ENCODE measurements at places on chromosomes 7 and 10.
A peak's percentile ranks its signal among the peaks of the same experiment; 100 is the strongest.

GRCh38 chr7:91137788-91138368 is 126.4 kb upstream of the FZD1 start:
- no peak for DNase-seq

- DNase-seq, result peak; percentile 58
Measured at GRCh38 chr7:137439829-137440825, 96.6 kb upstream of the PTN start.

DNA sequence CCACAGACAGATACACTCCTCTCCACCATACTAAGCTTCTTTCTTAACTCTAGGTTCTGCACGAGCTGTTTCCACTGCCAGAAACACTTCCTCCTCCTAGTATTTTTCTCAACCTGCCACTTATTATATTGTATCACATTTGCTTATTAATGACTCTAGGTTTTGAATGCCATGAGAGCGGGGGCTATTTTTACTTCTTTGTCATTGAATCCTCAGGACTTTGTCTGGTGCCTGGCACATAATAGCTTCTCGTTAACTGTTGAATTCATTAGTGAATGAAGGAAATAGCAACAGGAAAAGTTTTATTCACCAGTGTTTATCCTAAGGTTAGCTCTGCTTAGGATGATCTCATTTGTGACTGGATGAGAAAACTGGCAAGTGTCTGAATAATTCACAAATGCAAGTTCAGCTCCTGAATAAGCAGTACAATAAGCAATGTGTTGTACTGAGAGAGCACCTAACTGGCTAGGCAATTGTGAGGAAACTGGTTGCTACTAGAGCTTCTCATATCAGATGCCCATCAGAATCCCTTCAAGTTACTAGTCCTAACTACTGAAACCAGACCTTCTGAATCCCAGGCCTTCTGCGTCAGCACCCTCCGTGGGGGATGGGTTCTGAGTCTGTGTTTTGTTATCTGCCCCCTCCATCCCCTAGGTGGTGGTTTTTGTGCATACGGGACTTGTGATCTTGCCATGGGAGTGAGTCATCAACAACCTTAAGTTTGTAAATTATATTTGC is 92.7 kb downstream of the LSMEM1 start:
- DNase-seq, result no peak

GRCh38 chr7:69624435-69625230 is 26.4 kb downstream of the AUTS2 start:
- no peak for DNase-seq

GRCh38 chr10:58740620-58741369 is 228.1 kb downstream of the BICC1 start:
- no peak for DNase-seq

DNA sequence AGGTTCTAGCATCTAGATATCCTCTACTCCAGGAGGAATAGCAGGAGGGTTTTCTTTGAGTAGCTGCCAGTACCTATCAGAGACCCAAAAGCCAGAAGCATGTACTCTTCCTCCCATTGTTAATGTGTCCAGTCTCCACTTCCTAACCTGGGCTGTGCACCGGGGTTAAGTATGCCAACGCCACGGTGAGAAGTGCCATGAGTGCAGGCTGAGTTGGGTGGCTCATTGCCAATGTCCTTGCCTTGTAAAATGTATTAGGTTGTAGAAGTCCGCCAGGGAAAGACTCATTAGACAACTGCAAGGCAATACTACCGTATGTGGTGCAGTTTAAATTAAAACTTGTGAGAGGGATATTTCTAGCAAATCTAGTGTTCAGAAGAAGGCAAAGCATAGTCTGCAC is 55.0 kb upstream of the PRR15 start:
- no peak for DNase-seq

- DNase-seq, result no peak
Measured at GRCh38 chr7:30594048-30594539, 584 bp upstream of the GARS1 start.

DNA sequence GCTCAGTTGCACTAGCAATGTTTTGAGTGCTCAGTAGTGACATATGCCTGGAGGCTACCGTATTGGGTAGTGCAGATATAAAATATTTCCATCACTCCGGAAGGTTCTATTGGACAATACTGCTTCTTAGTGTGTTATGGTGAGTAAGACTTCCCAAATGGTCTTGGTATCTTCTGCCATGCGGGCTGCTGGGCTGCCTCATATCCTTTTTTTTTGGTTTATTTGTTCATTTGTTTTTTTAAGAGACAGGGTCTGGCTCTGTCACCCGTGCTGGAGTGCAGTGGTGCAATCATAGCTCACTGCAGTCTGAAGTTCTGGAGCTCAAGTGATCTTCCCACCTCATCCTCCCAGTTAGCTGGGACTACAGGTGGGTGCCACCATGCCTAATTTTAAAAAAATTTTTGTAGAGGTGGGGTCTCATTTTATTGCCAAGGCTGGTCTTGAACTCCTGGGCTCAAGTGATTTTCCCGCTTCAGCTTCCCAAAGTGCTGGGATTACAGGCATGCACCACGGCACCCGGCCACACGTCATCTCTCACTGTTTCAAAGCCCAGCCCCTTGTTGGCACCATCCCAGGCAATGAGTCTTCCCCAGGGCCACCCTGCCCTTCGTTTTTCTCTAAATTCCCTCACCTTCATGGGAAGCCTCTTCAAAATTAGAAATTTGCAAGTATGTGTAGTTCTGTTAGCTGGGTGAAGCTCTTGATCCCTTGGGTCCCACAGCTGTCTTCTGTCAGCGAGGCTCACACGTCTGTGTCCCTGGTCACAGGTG is 111.0 kb upstream of the KLF14 start:
- DNase-seq, result no peak
